ENCODE measurements at places on chromosomes 6 and 20.
A peak's percentile ranks its signal among the peaks of the same experiment; 100 is the strongest.

DNA sequence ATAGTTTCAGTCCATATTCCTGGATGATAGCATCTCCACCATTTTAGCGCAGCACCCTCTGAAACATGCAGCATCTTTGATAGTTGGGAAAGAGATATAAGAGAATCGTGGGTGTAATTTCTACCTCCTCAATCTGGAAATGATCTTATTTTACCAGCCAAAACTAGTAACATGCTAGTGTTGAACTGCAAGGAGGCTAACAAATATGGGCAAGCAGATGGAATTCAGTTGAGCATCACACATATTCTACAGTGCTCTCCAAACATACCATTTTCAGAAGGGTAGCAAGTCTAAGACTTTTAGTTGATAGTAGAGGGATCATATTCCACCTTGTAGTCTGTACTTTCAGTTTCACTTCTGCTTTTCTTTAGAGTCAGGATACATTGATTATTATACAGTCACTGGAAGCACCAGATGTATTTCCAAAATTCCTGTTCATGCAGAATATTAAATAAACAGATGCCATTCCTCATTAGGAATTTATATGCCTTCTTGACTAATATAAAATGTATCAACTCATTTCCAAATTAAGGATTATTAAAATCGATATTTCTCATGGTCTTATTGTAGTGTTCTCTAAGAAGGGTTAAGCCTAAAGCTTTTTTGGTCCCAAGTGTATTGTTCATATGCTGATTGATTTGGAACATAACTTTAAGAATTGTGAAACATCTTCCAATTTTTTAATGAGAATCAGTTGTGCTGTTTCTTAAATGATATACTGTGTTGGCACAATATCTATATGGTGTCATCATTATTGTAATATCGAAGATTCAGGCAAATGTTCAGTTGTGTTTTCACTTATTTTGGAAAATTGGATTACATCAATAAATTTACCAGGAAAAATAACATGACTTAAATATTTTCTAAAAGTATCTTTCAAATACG lies 362.0 kb downstream of the CENPW start:
- DNase-seq: no peak

DNA sequence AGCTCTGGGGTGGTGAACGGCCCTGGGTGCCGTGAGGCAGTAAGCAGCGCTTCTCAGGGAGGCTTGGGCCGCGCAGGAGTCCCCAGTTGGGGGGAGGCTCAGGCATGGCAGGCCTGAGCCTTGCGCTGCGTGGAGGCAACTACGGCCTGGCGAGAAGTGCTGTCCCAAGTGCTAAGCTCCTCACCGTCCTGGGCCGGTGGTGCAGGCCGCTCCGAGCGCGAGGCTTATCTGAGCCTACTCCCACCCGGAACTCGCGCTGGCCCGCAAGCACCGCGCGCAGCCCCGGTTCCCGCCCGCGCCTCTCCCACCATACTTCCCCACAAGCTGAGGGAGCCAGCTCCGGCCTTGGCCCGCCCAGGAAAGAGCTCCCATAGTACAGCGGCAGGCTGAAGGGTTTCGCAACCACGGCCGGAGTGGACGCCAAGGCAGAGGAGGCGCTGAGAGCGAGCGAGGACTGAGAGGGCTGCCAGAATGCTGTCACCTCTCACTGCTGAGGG lies 1.8 kb upstream of the WRNIP1 start:
- no peak for DNase-seq

DNA sequence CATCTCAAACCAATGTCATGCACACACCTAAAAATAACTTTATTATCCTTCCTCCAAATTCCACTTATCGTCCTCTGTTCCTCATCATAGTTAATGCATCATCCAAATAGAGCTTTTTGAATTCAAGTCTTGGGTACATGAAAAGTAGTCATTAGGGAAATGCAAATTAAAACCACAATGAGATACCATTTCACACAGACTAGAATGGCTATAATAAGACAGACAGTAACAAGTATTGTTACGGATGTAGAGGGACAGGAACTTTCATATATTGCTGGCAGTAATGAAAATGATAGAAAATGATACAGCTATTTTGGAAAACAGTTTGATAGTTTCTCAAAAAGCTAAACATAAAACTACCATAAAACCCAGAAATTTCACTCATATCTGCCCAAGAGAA lies 59.1 kb downstream of the FHL5 start:
- no peak for DNase-seq

GRCh38 chr6:34938268-34938667 lies 49.2 kb downstream of the ANKS1A start:
- no peak for DNase-seq

DNA sequence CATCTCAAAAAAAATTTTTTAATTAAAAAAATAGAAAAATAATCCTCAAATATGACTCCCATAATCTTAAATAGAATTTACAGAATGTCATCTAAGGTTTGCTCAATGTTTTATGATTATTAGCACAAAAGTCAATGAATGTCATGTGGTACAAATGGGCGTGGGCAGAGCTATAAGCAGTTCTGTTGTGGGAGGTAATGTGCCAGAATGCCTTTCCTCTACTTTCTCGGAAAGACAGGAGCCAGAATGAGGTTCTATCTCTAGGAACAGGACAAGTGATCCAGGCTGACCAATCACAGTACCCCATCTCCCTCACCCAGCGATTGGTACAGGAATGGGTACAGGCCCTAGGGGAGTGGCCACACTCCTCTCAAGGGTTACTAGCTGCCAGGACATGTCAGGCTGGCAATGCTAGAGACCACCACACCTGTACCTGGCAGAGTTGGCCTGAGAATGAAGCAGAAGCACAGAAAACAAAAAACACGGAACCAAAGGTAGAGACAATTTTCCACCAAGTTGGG lies 15.1 kb downstream of the RALGAPA2 start:
- no peak for DNase-seq

DNA sequence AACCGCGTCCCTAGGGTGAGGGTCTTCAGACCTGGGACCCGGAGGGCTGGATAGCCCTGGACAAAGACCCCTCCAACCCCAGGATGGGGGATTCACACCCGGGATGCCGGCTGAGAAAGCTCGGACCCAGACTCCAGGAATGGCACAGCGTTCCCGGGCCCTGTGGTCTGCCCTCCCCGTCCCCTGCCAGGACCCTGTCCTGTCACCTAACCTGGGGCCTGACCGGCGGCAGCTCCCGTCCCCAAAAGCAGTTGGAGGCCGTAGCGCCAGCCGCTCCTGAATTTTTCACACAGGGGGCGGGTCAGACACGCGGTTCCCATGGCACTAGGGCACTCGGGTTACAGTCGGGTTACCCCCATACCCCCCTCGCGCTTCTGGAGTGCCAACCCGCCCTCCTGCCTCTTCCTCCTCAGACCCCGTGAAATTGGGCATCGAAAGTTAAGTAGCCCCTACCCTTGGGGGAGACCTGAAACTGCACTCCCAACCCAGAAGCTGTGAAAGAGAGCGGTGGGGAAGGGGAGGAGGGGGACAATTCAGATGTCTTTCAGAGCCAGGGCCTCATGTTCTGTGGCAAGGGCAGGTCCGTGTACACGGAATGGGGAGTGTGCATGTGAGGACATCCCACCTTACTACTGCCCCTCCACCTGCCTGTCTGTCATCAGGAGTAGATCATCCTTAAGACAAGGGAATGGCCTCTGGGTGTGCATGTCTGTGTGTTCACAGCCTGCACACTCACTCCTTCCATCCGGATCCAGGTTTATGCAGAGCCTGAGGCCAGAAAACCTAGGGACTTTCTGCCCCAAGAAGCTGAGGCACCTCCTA lies 595 bp downstream of the REM1 start:
- DNase-seq: no peak

GRCh38 chr6:156028335-156029131 lies 572.9 kb upstream of the NOX3 start:
- no peak for DNase-seq

DNA sequence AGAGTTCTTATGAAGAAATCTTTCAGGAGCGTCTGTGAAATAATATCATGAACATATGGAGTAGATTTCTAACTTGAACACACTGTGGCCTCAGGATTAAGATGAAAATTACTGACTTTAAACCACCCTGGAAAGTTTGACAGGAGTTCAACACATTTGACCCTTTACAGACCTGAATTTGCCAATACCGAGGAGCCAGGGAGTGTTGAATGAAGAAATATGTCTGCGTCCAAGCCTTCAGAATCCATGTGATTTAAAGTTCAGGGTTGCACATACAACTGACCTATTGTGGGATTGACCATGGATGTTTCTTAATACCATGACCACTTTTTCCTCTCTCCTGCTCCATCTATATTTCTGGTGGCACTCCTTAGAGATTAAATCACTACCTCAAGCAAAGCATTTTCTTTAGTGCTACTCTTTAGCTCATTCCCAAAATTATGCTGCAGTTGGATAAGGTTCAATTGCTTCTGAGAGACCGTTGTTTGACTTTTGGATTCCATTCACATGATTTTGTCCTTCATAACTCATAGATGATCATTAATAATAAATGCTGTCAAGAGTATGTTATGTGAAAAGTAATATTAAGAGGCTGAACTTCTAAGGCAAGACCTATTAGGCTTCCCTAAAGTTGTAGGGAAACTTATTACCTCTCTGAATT lies 57.4 kb downstream of the PRL start:
- DNase-seq: no peak

DNA sequence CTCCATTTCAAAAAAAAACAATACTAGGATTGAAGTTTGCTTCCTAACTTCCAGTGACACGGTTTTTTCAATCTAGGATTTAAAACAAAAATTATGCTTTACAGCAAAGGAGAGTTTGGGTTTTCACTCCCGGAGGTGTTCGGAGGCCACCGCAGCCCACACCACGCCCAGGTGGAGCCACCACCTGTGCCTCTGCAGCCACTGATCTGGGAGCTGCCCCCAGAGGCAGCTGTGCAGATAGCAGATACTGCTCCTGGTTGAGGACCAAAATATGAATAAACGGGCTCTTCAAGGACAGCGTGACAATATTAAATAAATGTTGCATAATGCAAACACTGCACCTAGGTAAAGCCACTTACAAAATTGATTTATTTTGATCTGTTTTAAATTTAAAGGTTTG lies 30.2 kb downstream of the DLL1 start:
- DNase-seq: no peak

- no peak for DNase-seq
Observed at GRCh38 chr6:104639668-104640067, 220.1 kb downstream of the HACE1 start.

DNA sequence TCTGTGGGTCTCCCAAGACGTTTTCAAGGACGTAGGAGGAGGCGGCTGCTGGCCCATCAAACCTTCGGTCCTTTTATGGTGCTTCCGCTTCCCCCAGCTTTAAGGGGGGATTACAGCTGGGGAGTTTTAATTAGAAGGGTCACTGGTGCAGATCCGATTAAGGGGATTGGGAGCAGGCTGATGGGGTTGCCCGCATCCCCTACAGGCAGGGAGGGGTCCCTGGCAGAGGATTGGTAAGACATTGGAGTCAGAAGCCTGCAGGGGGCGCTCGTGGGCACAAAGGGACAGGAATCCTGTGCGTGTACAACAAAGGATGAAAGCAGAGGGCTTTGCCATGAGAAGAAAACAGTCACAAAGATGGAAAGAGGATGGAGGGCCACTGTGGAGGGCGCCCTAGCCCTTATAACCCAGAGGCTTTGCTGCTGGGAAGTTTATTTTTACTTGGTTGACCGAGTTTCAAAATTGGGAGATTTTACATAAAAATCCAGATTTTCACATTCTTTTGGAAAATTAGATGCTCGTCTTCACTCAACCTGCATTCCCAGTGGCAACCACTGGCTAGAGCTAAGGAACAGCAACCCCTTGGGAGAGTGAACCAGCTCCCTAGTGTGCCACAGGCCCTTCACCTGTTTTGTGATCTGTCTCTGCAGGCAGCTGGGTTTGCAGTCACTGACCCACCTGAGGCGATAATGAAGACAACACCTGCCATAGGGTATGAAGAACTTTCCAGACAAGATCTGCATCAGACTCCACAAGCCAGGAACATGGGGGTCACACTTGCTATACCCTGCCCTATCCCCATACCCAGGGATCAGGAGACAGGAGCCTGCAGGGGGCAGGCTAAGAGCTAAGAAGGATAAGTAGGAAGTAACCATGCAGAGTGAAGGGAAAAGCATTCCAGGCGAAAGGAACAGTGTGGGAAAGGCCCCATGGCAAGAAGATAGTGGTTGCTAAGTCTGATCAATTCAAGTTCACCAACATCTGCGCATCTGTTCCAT lies 97.7 kb downstream of the KCNB1 start:
- DNase-seq: peak; percentile 35

DNA sequence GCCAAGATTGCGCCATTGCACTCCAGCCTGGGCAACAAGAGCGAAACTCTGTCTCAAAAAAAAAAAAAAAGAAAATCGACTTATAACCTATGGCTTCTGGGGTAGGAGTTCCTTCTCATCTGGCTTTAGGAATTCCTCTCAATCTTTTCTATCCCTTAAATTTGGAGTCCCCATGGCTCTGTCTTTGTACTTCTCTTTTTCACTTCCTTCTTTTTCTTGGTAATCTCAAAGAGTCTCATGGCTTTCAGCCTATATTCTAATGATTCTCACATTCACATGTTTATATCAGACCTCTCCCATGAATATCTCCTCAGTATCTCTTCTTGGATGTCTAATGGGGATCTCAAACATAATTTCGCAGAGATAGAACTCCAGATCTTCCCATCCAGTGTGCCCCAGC lies 42.8 kb upstream of the RALGAPA2 start:
- DNase-seq: peak; percentile 1

- DNase-seq: no peak
Observed at GRCh38 chr6:149500096-149500495, 15.3 kb upstream of the ZC3H12D start.

DNA sequence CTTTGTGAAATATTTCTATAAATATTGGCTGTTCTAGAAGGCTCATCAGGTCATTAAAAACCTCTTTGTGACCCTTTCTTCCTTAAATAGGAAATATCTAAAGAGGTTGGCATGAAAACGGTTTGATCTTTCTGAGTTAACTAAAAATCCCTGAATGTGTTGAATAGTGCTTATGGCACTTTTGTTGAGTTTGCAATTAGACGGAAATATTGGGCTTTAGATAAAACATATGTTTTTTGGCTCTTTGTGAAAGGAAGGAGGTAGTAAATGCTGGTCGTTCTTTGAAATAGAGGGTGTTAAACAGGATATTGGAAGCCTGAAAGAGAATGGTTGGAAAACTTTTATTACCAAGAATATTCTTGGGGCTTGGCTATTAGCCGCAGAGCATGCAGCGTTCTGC lies 163.0 kb downstream of the ARID1B start:
- no peak for DNase-seq

GRCh38 chr6:53672237-53672636 lies 6.7 kb upstream of the KLHL31 start:
- no peak for DNase-seq

DNA sequence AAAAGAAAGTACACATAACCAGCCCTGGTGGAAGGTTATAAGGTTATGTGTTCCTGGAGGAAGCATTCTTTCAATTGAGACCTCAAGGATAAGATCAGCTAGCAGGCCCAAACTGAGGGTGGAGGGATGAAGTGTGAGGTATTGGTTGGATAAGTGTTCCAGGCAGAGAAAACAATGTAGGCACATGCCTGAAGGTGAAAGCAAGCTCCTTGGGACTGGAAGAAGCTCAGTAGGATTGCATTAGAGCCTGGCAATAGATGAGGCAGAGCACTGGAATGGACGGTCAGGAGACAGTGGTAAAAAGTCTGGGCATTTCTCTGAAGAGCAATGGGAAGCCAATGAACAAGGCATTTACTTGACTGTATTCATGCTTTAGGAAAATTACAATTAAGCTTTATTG lies 89.9 kb upstream of the SHLD1 start:
- no peak for DNase-seq

Measured in hippocampal formation (tissue), 2 donors.